ENCODE measurements at places on chromosomes 1 and 21.
A peak's percentile ranks its signal among the peaks of the same experiment; 100 is the strongest.

- no peak for DNase-seq
Measured at GRCh38 chr1:222275729-222276465, 272.0 kb downstream of the HHIPL2 start.

GRCh38 chr1:85502171-85502570 is 37.2 kb upstream of the DDAH1 start:
- no peak for DNase-seq

DNA sequence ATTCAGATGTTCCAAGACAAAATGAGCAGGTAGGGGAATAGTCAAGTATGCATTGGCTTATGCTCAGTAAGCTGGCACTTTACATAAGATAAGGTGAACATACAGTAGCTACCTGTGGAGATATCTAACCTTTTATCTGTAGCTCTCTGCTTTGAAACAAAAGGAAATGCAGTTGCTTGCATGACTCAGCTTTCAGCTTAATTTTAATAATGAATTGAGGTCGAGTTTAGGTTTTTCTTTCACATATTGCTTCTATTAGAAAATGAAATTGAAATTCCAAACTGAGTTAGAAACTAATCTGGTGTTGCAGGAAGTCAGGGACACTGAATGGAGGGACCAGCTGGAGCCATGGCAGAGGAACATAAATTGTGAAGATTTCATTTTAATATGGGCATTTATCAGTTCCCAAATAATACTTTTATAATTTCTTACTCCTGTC is 8.3 kb downstream of the FRRS1 start:
- no peak for DNase-seq

- no peak for DNase-seq
Measured at GRCh38 chr1:90494748-90495282, 222.3 kb downstream of the BARHL2 start.

- no peak for DNase-seq
Measured at GRCh38 chr1:81179242-81179641, 621.5 kb upstream of the ADGRL2 start.

DNA sequence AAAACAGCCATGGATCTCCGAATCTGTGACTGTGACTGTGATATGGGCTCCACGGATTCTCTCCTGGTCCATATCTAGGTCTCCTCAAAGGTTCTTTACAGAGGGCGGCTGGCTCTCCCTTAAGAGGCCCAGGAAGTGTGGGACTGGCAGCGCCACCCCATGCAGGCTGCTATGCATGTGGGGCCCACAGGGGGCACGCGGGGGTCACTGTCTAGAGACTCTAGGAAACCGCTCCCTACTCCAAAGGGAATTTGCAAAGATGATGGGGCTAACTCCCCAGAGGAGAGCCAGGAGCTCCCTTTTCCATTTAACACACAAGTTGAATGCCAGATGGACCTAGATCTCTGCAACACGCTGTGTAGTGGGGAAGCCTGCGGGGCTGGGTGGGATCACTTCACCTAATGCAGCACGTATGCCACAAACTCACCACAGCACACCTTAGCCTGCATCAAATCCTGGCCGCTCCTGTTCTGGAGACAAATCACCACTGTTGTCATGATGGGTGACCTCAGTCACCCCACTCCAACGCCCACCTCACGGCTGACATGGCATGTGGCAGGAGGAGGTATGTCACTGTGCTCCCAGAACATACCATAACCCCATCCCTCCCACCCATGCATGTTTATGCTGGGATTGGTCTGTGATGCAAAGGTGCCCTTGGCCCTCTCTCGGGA is 61.7 kb downstream of the SLC45A1 start:
- no peak for DNase-seq

GRCh38 chr1:239040523-239040922 is 345.8 kb upstream of the CHRM3 start:
- no peak for DNase-seq

- DNase-seq: no peak
Measured at GRCh38 chr1:214303141-214303930, 22.4 kb downstream of the SMYD2 start.

- no peak for DNase-seq
Measured at GRCh38 chr1:105608713-105609112, 1447.8 kb upstream of the PRMT6 start.

GRCh38 chr1:211581526-211581925 is 2.6 kb upstream of the SLC30A1 start:
- no peak for DNase-seq

GRCh38 chr1:181160998-181161870 is 72.7 kb downstream of the IER5 start:
- DNase-seq: no peak

DNA sequence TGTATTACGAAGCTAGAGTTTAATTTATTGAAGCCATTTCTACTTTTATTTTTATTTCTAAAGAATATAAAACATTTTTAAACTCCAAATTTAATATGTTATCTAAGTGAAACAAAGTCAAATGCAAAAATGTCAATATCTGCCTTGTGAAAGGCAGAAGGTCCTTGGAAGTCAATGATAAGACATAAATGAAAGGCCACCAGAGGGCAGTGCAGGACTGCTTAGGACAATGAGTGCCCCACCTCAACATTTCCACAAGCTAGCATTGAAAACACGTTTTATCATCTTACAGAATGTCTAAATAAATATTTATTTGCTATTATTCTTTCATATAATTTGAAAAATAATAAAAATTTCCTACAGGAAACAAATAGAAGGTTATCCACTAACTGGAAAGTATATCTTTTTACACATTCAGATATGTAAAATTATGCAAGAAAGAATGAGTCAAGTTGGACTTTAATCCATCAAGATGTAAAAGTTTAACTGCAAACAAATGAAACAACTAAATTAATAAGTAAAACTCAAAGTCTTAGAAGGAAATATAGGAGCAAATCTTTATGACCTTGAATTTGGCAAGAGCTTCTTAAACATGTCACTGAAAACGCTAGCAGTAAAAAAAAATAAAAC is 140.1 kb upstream of the FMN2 start:
- peak; percentile 22 for DNase-seq
